ENCODE measurements at places on chromosomes 4 and X.

- DNase-seq: no peak
These were observed 40.4 kb downstream of the CPEB2 start for GRCh38 chr4:15042529-15043167.

DNA sequence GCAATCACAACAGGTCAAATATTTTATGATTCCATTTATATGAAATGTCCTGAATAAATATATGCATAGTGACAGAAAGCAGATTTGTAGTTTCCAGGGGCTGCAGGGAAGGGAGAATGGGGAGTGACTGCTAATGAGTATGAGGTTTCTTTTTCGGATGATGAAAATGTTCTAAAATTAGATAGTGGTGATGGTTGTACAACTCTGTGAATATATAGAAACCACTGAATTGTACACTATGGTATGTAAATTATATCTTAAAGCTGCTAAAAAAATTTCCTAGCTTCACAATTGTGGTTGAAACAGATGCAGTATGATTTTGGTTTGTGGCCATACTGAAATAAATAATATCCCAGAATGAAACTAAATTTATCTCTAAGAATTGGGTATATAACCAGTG is 12.9 kb upstream of the IL2 start:
- DNase-seq: no peak

DNA sequence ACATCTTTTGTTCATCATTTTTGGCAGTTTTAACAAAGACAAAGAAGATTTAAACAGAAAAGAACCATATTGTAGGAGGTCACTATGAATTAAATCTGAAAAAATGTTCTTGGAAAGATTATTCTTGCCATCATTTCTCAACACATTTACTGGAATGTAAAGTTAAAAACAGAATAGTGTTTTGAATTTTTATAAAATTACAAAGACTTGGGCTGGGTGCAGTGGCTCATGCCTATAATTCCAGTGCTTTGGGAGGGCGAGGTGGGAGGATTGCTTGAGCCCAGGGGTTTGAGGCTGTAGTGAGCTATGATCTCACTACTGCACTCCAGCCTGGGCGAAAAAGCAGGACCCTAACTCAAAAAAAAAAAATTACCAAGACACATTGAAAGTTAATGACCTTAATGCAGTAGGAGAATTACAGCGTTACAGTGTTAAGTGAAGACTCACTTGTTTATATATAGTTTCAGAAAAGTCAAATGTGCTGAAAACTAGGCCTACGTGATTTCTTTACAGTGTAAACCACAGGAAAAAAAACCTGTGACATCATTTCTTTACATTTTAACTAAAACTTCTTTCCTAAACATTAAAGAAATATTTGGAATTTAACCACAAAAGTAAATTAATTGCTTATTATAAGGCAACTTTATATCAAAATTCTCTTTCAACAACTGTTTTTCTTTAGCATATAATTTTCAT is 7.9 kb downstream of the FAM13A start:
- DNase-seq: no peak

DNA sequence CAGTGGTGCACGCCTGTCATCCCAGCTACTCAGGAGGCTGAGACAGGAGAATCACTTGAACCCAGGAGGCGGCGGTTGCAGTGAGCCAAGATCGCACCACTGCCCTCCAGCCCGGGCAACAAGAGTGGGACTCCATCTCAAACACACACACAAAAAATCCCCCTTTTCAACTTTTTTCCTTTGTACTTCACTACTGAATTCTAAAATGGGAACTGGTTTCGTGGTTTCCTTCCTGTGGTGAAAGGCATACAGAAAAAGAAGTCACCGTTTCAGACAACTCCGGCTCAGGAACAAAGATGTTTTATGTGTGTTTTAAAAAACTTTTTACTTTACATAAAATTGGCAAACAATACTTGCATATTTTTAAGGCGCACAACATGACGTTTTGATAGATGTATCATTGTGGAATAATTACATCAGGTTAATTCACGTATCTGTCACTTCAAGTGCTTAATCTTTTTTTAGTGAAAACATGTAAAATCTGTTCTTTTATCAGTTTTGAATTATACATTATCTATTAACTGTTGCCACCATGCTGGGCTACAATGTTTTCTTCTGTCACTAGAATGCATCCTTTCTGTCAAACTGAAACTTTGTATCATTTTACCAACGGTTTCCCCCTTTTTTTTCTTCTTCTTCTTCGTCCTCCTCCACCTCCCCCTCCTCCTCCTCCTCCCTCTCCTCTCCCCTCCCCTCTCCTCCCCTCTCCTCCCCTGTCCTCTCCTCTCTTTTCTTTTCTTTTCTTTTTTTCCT is 186.0 kb downstream of the CRLF2 start:
- no peak for DNase-seq

DNA sequence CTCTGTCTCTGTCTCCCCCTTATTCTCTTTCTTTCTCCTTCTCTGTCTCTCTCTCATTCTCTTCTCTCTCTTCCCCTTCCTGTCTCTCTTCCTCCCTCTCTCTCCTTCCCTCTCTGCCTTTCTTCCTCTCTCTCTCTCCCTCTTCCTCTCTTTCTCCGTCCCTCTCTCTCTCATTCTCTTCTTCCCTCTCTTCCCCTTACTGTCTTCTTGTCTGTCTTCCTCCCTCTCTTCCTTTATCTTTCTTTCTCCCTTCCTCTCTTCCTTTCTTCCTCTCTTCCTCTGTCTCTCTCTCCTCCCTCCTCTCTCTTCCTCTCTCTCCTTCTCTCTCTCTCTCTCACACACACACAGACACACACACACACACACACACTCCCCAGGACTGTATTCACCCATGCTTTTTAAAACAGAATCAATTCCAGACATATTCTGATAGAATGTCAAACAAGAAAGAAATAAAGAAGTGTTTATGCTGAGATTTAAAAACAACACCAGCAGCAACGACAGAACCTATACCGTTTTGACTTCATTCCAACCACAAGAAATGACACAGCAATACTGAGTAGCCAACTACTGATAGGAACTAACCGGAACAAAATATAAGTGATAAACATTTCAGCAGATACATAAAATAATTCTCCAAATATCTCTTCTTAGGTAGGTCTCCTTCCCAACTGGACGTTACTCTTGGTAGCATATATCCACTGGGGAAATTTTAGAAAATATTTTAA is 296.7 kb downstream of the ASMT start:
- no peak for DNase-seq

DNA sequence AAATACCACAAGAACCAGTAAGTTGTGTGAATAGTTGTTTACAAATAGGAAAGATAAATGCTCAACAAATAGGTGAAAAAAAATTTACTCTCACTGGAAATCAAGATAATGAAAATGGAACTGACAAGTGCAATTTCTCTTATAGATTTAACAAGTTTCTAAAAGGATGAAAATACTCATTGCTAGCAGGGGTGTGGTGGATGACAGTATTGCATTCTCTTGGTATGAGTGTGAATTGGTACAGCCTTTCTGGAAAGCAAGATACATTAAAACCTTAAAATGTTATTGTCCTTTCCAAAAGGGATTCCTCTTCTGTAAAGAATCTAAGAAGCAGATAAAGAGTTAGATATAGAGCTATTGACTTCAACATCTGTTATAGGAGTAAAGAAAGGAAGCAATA is 240.0 kb upstream of the RPS6KA3 start:
- DNase-seq: no peak

Data from activated CD4-positive, alpha-beta T cell treated with anti-CD3 and anti-CD28 coated beads for 24 hours (primary cell).